COLO829 (cell line): ENCODE measurements at places on chromosomes 12 and 14.

DNA sequence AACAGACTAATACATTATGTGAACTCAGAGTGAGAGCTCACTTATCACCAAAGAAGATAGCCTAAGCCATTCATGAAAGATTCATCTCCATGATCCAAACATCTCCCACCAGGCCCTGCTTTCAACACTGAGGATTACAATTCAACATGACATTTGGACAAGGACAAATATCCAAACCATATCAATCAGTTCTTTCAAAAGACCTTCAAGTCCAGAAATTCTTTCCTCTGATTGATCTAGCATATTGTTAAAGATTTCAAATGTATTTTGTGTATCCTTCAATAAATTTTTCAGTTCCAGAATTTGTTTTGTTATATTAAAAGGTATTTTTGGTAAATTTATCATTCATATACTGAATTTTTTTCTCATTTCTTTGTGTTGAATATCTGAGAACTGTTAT lies 1055.8 kb downstream of the SLC6A15 start:
- no peak for DNase-seq

GRCh38 chr14:28807518-28807917 lies 40.9 kb downstream of the FOXG1 start:
- DNase-seq = no peak

- DNase-seq = no peak
Measured at GRCh38 chr12:93205361-93205760, 172.4 kb upstream of the NUDT4 start.

DNA sequence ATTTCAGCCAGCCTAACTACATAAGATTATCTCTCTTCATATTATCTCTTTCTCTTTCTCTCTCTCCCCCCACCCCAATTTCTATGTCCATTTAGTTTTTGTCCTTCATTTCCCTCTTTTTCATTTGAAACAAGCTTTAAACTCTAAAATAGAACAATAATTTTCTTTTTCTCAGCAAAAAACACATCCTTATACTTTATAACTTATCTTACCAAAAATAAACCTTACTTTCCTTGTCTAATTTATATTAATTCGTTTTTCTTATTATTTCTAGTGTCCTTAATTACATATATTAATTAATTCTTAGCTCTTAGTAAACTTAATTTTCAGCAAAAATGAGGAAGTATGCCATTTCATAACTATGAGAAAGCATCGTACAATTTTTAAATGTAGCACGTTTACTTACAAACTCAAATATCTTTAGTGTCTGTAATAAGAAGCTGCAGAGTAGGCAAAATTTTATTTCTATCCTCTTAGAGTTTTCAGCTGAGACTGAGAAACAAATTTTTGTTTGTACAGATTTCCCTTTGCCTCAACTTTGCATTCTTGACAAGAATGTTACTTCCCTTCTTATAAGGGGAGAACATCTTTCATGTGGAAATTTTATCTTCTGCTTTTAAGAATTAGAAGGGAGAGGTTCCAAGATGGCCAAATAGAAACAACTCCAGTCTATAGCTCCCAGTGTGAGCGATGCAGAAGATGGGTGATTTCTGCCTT lies 65.1 kb upstream of the ST8SIA1 start:
- no peak for DNase-seq

GRCh38 chr14:88786715-88787114 lies 6.0 kb downstream of the EML5 start:
- no peak for DNase-seq

- DNase-seq = no peak
Measured at GRCh38 chr14:62017651-62018230, 255.5 kb downstream of the SNAPC1 start.

DNA sequence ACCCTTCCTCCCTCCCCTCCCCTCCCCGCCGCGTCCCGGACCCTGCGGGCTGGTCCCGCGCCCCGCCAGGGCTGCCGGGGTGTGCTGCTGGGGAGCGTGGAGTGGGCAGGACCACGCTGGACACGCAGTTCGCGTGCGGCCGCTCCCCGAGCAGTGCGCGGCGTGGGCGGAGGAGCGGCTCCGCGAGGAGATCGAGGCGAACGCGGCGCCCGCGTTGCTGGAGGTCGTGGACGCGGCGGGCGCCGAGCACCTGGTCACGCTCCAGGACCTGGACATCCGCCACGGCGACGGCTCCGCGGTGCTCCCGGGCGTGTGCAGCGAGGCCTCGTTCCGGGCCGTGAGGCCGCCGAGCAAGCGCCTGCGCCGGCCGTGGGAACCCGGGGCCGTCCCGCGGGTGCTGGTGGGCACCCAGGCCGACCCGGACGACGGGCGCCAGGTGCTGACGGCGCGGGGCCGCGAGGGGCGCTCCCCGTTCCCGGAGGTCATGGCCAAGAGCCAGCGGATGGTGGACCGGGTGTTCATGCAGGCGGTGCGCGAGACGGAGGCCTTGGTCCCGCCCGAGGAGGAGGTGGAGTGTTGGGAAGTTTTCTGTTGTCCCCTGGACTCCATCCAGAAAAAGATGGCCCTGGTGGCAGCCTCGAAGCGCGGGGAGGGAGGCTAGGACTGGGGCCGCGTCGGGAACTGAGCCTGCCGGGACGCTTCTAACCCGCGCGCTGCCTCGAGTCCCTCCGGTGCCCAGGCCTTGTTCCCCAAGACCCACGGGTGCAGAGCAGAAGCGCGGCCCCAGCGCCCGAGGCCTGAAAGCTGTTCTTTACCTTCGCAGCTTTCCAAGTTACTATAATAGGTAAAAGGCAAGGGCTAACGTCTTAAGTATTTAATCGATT lies 54.7 kb upstream of the EIF5 start:
- no peak for DNase-seq

DNA sequence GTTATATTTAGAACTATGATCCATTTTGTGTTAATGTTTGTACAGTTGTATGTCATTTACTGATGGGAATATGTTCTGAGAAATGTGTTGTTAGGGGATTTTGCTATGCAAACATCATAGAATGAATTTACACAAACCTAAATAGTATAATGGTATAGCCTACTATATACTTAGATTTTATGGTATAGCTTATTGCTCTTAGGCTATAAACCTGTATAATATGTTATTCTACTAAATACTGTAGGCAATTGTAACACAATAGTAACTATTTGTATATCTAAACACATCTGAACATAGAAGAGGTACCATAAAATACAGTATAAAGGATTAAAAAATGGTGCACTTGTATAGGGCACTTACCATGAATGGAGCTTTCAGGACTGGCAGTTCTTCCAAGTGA lies 105.4 kb upstream of the GRIN2B start:
- DNase-seq = no peak

GRCh38 chr14:50559990-50560930 lies at the start of gene ATL1:
ATL1 (plus strand) TSS chr14:50560145; CDS start chr14:50560266, 121 bp downstream.
- no peak for DNase-seq

- DNase-seq = no peak
Measured at GRCh38 chr12:52590021-52590420, 11.2 kb downstream of the KRT72 start.
